ENCODE measurements at places on chromosomes 3 and 15.

DNA sequence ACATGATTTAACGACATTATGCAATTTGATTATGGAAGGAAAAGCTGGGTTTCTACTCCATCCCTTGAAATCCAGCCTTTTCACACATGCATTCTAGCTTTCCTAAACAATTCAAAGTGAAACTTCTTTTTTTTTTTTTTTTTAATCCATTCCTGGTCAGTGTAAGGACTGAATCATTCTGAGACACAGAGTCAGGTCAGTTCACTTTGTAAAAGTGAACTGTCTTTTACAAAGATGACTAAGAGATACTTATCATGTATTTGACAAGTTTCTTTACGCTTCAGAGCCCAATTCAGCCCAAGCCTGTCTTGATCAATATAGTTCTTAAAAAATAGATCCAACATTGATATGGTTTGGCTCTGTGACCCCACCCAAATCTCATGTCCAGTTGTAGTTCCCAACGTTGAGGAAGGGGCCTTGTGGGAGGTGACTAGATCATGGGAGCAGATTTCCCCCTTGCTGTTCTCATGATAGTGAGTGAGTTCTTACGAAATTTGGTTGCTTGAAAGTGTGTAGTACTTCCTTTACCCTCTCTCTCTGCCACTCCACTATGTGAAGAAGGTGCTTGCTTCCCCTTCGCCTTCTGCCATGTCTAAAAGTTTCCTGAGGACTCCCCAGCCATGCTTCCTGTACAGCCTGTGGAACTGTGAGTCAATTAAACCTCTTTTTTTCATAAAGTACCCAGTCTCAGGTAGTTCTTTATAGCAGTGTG, 345.6 kb upstream of the THBS1 start:
- no peak for DNase-seq

DNA sequence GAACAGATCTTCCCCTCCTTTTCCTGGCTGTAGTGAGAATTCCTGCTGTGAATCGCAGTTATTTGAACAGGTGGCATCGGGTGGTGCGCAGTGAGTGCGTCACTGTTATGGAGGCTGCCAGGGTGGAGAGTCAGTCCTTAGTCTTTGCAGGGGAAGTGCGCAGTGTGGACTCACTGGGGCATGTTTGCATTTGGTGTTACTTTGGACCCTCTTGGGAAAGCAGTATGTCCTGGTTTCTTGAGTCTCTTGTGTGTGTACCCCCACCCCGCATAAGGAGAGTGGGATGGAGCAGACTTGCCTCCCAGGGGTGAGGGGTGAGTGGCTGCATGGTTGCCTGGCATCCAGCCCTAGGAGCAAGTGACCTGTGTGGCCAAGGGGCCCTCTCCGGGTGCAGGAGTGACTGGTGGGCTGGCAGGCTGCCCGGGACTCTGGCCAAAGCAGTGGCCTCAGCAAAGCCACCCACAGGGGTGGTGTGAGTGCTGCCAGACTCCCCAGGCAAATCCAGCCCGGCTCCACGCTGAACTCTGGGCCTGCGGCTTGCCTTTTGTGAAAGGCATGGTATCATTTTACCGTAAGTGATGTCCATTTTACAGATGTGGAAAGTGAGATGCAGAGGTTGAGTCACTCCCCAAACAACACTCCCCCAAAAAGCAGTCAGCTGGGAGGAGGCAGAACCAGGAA, 46.4 kb downstream of the DNASE1L3 start:
- DNase-seq = no peak

- DNase-seq = no peak
These were observed 28.4 kb downstream of the NSMCE3 start for GRCh38 chr15:29241207-29241606.

- peak; percentile 79 for DNase-seq
These were observed 6.8 kb downstream of the SKOR1 start for GRCh38 chr15:67832031-67832551.

- no peak for DNase-seq
These were observed 43.6 kb upstream of the PLCL2 start for GRCh38 chr3:16841041-16841753.

GRCh38 chr15:56052395-56053045, 59.1 kb upstream of the NEDD4 start:
- no peak for DNase-seq

GRCh38 chr15:80752204-80752603, 27.0 kb upstream of the CEMIP start:
- DNase-seq = no peak

GRCh38 chr3:46395210-46395661, 11.6 kb downstream of the CCR5AS start:
- no peak for DNase-seq

- DNase-seq = no peak
These were observed 618 bp upstream of the MON1A start for GRCh38 chr3:49930168-49930690.

- no peak for DNase-seq
These were observed 1.6 kb upstream of the PLOD2 start for GRCh38 chr3:146162561-146162960.

DNA sequence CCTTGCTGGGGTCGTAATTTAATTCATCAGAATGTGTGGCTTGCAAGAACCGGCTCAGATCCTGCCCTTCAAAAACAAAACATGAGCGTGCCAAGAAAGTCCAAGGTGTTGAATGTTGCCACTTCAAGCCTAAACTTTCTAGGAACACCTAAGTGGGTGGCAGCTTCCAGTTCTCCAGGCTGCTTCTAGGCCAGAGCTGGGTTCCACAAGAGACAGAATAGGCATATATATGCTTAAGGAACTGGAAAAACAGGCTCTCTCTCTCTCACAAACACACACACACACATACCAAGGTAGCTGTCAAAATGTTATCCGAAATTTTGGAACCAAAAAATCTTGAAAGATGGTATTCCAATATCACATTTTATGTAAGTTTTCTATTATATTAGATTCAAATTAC, 890 bp upstream of the ADIPOQ start:
- no peak for DNase-seq

DNA sequence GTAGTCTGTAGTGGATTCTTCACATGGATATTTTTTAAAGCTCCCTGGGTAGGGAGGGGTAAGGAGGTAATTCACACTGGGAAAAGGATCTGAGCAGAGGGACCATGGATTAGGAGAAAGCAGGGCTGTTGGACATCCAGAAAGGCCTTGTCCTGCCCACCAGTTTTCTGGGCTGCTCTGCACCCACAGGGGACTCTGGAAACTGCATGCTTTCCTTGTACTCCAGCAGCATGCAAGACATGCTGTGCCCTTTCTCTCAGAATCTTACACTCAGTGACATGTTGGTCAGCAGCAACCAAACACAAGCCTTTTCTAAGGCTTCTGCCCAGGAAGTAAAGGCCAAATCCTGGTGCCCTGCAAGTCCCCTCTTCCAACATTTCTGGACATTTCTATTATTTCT, 2.5 kb upstream of the FBN1 start:
- no peak for DNase-seq

DNA sequence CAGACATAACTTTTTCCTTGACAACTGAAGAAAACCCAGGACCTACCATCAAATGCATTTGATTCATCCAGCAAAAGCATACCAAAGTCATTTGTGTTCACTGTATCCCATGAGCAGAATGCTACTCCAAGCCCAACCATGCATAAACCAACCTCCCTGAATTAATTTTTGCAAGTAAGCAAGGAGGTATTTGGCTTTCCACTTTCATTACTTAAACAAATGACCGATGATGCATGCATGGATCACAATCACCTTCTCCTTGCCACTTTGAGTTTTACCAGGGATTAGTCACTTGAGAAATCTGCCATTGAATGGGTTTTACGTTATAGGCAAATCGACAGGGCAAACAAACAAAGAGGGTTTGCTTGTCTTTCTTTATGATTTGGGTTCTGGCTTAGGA, 214.8 kb downstream of the FMN1 start:
- DNase-seq = no peak

DNA sequence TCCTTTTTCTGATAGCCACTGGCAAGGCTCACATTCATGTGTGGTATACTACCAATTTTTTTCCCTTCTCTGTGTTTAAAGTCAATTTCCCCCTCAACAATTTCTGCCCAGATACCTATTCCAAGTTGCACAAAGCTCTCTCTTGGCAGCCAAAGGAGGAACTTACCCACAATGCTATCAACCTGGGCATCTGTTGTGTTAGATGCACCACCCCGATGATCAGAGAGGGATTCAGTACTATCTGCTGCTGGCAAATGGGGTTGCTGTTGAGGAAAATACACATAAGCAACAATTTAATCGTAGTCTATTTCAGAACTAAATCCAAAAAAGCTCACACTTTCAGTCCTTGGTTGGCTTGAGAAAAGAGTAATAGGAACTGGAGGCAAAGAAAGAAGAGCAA, 46.1 kb downstream of the AAGAB start:
- no peak for DNase-seq

DNA sequence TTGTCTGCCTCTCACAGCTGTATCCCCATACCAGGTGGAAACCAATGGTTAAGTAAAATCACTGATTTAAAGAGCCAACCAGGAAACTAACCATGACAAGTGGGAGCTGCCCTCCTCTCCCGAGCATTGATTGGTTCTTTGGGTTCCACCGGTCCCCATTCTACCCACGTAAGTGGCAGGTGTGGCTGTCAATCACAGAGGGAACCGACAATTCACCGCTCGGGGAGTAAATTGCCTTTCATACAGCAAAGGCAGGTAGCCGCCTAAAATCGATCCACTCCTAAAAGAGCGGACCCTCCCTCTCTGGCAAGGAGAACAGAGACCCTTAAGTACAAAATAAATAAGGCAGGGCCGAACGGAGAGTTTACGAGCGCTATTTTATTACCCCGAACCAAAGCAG, 1.2 kb downstream of the ERC2 start:
- peak; percentile 70 for DNase-seq

- DNase-seq = no peak
These were observed 979.3 kb downstream of the IGSF11 start for GRCh38 chr3:118055381-118055780.

GRCh38 chr3:115388811-115389210, 234.5 kb upstream of the GAP43 start:
- no peak for DNase-seq

GRCh38 chr3:15557511-15557946, 36.0 kb upstream of the COLQ start:
- peak; percentile 64 for DNase-seq

DNA sequence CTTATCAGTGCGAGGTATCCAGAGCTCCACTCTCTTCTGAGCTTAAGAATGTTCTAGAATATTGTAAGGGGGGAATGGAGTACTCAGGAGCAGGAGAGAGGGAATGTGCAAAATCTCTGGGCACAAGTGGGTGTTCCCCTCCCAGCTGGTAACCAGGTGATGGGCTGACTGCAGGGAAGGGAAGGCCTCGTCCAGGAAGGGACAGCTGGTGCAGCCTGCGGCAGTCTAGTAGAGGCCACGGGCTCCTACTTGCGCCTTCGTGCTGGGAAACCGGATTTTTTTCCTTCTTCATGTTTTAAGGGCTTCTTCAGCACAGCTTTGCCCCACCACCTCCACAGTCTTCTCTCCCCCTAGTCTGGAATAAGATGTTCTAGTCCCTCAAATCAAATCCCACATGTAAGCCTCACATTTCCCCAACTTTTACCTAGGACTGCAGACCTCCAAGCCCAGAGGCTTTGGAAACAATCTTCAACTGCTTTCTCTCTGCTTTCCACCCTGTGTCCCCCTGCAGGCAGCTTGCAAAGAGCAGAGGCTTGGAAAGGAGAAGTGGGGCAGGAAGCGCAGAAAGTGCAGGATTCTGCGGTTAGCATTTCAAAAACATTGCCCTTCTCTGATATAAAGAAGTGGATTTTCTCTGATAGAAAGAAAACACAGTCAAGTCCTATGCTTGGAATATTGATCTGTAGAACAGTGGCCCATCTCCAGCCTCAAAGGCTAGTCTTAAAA, 11.9 kb upstream of the CGNL1 start:
- DNase-seq = peak; percentile 37

- no peak for DNase-seq
These were observed 15.8 kb upstream of the SST start for GRCh38 chr3:187685948-187686347.

- peak; percentile 44 for DNase-seq
These were observed 68.7 kb downstream of the SLTM start for GRCh38 chr15:58864602-58865424.

DNA sequence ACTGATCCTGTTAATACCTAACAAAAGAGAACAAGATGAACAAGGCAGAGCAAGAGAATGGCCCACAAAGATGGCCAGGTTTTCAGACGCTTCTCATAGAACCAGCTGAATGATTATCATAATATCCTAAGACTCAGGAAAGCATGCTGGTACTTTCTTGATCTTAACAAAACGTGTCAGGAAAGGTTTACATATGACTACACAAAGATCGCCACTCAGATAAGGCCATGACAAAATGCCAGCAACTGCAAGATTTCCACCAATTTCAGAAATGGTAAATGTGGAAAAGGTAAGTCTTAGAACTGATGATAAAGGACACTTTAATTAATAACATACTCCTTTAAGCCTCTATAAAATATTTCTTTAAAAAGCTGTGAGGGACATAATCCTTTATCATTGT, 108.8 kb downstream of the DLG1 start:
- DNase-seq = no peak

GRCh38 chr3:105399611-105400010, 32.9 kb downstream of the ALCAM start:
- DNase-seq = no peak

DNA sequence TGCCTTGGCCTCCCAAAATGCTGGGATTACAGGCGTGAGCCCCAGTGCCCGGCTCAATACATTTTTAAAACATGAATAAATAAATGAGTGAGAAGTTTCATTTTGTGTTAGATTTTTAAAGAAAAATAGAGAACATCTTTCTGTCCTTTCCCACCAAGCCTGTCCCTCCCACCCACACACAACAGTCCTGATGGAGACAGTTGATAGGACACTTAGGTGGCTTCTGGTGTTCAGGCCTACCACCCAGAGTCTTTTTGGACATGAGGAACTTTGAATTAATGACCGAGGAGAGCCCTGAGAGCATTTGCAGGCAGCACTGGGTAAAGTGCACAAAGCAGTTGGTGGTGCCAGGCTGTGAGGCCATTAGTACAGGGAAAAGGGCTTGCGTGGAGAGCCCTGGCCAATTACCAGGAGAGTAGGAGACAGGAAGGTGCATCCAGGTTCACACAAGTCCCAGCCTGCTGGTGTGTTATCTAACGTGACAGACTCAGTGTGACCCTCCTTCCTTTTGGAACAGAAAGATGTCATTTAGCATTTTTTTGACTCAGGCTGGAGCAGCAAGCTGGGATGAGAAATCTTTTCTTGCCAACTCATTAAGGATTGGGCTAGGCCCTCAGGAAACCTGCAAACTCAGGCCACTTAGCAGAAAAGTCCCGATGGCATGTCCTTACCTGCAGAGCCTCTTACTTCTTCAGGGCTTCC, 103.6 kb downstream of the PDCD6IP start:
- DNase-seq = no peak

DNA sequence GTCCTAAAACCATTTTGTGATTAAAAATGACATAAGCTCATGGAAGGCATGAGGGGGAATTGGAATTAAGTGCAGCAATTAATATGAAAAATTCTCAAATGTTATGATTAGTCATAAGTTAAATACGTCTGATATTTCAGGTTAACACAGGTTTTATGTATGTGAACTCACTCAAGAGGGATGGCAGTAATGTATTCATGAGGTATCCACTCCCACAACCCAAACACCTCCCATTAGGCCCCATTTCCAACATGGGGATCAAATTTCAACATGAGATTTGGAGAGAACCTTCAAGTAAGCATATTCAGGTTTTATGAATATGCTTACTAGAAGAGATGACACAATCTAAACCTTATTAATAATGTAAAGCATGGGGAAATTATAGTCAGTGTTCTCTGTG, 41.6 kb upstream of the IL20RB start:
- DNase-seq = no peak
